Mucosa of descending colon (tissue), 3 donors: ENCODE measurements at places on chromosomes 6 and 20. TPM values are rescaled to one million over a fixed set of nuclear protein-coding genes. Genes with fewer than 3 reads are reported as not detected.
A peak's percentile ranks its signal among the peaks of the same experiment; 100 is the strongest.

Gene GABRR1
- total RNA-seq, result not detected

Gene UBE2C
- total RNA-seq, result 41.1 TPM

Gene RAET1L
- not detected for total RNA-seq

Gene PLA2G7
- 3.0 TPM for total RNA-seq

Gene HLA-DMB
- 27.1 TPM for total RNA-seq

Gene DSP
- 177 TPM for total RNA-seq

Gene ACTL10
- 2.4 TPM for total RNA-seq

Gene C20orf204
- total RNA-seq, result 1.0 TPM

Gene CST5
- not detected for total RNA-seq

Gene THBS2
- total RNA-seq, result 39.1 TPM

Gene PREX1
- 9.9 TPM for total RNA-seq

Gene GGTLC1
- not detected for total RNA-seq

Gene ENPP1
- total RNA-seq, result 12.7 TPM

Gene GNRH2
- 1.1 TPM for total RNA-seq

Gene CRISP2
- not detected for total RNA-seq

Gene ARHGAP18
- 24.3 TPM for total RNA-seq

Gene GINS1
- total RNA-seq, result 1.9 TPM

GRCh38 chr6:144811140-144811539 is 526.0 kb downstream of the UTRN start:
- DNase-seq, result no peak

DNA sequence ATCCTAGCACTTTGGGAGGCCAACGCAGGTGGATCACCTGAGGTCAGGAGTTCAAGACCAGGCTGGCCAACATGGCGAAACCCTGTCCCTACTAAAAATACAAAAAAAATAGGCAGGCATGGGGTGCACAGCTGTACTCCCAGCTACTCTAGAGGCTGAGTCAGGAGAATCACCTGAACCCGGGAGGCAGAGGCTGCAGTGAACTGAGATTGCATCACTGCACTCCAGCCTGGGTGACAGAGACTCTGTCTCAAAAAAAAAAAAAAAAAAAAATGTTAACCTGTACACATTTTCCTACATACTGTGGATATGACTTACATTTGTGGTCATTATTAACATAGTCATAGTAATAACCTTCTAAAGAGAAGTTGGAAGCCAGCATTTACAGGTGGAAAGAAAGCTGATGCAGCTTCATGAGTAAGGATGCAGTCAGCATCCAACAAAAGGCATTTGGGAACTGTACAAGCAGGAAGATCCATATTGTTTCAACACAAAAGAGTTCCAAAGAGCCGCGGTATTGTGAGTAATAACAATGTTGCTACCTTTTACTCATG is 186.2 kb downstream of the GPX5 start:
- DNase-seq, result no peak

- no peak for DNase-seq
Observed at GRCh38 chr6:47116086-47116485, 74.0 kb upstream of the ADGRF1 start.

- no peak for DNase-seq
Observed at GRCh38 chr6:33237741-33238140, 29.4 kb downstream of the RING1 start.

DNA sequence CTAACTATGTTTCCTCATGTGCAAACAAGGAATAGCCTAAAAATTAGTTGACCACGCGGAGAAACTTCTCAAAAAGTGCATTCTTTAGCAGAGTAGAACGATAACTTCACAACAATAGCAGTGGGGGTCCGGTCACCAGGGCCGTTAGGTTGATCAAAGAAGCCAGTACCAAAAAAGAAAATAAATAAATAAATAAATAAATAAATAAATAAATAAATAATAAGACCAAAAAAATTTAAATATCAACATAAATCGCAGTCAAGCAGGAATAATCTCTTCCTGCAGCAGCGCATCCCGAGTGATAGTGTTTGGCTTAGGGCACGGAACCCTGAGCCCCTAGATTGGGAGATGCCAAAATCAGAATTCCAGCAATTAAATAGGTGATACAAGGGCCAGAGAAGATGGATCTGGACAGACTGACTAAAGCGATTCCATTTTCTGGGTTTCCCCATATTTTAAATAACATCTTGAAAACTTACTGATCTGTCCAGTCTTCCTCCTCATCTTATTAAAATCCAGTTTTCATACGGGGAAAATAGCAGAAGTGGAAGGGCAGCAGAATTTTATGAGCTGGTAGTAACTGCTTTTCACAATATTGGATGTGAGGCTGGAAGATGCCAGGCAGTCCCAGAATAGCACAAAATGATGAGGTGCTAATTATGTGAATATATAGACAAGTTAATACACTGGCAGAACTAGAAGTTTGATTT is 4.4 kb upstream of the OLIG3 start:
- DNase-seq, result no peak

- peak; percentile 3 for DNase-seq
Observed at GRCh38 chr6:138844192-138844591, 48.3 kb downstream of the ECT2L start.

- no peak for DNase-seq
Observed at GRCh38 chr6:156279261-156279969, 497.8 kb upstream of the ARID1B start.

GRCh38 chr6:169370054-169370453 is 116.4 kb upstream of the THBS2 start:
- no peak for DNase-seq

DNA sequence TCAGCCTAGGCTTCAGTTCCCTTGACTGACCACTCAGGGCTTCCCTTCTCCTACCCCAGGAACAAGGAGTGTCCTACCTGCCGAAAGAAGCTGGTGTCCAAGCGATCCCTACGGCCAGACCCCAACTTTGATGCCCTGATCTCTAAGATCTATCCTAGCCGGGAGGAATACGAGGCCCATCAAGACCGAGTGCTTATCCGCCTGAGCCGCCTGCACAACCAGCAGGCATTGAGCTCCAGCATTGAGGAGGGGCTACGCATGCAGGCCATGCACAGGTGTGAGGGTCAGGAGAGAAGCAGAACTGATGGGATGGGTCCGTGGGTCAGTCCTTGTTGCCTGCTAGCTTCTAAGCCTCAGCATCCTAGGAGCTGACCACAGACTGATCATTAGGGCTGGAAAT is 1.6 kb downstream of the RING1 start:
- DNase-seq, result no peak

GRCh38 chr6:9761220-9761619 is 653.7 kb downstream of the TFAP2A start:
- no peak for DNase-seq

DNA sequence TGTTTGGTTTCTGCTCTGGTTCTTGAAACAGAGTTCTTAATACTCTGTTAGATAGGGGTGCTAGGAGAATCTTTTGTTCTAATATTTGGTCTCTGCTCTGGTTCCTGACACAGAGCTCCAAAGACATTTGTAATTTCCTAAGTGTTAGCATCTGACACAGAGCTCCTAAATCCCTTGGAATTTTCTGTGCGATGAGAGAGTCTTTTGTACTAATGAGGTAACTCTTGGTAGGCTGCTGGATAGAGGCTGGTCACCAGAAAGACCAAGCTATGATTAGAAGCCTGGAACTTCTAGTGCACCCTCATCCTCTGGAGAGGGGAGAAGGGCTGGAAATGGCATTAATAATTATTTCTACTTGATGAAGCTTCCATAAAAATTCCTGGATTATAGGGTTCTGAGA is 7.7 kb upstream of the CD109 start:
- DNase-seq, result no peak

DNA sequence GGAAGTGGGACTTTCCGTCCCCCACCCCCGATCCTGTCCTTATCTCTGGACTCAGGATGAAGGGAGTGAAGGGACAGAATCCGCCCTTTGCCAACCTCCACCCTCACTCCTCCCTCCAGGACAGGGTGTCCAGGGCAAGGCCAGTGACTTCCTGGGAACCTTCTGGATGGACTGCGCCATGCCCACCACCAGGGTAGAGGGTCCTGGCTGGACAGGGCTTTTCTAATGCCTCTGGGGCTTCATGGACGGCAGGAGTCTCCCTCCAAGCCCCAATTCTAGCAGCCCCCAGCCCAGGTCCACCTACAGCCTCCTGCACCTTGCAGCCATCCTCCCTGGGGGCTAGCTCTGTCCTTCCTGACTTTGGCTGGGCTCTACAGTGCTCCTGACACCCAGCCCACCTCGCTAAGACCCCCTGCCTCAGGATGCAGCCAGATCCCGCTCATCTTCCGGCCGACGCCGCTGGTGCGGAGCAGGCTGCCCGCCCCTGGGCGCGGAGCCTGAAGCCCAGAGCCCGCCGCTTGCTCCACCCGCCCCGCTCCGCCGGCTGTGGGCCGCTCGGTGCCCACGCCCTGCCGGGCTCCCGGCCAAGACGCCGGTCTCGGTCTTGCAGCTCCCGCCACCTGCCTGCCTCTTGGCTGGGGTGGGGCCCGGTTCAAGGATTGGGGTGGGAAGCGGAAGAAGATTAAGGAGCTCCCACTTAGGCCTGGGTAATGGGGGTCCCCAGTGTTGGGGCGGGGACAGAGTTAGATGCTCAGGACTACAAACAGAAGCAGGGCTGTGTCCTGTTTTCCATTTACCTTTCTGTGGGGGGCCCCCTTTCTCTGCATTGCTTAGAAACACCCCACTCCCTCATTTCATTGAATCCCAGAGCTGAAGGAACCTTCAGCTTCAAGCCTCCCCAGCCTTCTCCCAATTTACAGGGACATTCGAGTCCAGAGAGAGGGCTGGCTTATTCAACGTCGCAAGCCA is 72.8 kb downstream of the MDGA1 start:
- peak; percentile 92 for DNase-seq

DNA sequence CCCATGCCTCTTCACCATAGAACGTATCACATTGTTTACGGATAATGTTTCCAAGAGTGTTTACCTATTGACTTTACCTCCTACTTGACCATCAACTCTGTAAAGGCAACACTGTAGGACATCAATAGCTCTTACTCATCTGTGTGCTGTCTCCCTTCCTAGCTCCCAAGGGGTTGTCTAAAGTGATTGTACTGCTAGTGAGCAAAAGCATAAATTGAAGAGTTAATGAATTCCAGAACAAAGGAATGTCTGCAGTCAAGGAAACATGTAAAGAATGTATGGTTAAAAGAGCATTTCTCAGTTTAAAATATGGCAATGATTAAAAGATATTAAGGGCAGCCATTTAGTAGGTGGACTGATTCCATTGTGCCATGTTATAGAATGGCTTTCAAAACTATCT is 985.4 kb downstream of the TBC1D32 start:
- no peak for DNase-seq

DNA sequence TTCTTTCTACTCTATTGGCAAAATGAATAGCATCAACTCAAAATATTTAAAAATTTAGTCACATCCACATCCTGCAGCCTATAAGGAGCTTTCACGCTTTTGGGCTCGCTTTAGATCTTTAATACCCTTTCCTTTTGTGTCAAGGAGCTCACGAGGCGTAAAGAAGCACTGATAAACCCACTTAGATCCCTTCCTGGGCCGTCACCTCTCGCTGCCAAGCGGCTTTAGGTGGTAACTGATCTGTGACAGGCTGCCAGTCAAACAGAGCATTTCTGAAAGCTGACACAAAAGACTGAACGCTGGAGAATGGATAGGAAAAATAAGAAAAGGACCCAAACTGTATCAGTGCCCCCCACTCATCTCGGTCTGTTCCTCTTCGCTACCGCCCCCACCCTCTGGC is 385.7 kb upstream of the MMS22L start:
- DNase-seq, result no peak

- DNase-seq, result peak; percentile 49
Observed at GRCh38 chr6:13383328-13384163, 55.2 kb upstream of the TBC1D7 start.

DNA sequence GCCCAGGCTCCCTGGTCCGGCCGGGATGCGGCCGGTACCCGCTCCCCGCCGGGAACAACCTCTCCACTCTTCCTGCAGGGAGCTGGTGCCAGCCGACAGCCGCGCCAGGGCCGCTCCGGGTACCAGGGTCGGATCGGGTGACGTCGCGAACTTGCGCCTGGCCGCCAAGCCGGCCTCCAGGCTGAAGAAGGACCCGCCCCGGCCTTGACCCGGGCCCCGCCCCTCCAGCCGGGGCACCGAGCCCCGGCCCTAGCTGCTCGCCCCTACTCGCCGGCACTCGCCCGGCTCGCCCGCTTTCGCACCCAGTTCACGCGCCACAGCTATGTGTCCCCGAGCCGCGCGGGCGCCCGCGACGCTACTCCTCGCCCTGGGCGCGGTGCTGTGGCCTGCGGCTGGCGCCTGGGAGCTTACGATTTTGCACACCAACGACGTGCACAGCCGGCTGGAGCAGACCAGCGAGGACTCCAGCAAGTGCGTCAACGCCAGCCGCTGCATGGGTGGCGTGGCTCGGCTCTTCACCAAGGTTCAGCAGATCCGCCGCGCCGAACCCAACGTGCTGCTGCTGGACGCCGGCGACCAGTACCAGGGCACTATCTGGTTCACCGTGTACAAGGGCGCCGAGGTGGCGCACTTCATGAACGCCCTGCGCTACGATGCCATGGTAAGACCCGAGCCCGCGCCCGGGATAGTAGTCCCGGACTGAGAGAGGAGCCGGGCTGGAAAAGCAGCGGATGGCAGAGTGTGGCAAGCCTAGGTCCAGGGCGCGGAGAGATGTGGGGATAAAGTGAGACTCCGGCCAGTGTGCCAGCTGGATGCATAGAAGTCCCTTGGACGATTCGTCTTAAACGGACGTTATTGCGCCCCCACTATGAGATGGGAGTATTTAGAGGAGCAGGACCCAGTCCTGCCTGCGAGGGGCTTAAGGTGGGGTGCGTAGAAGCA is at the start of gene NT5E:
TSS of gene NT5E (plus strand) at position 266 of the 942 bp plus-strand sequence. CDS start at position 323, 57 bp downstream.
- DNase-seq, result peak; percentile 85

DNA sequence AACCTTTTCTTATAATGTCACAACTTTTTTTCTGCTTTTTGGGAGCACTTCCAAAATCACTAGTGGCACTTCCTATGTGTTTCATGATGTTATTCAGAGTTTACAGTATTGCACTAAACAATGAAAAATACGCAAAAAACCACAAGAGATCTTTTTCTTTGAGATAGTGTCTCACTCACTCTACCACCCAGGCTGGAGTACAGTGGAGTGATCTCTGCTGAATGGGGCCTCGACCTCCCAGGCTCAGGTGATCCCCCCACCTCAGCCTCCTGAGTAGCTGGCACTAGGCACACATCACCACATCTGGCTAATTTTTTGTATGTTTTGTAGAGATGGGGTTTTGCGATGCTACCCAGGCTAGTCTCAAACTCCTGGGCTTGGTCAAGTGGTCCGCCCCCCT is 158.7 kb downstream of the COL21A1 start:
- no peak for DNase-seq

DNA sequence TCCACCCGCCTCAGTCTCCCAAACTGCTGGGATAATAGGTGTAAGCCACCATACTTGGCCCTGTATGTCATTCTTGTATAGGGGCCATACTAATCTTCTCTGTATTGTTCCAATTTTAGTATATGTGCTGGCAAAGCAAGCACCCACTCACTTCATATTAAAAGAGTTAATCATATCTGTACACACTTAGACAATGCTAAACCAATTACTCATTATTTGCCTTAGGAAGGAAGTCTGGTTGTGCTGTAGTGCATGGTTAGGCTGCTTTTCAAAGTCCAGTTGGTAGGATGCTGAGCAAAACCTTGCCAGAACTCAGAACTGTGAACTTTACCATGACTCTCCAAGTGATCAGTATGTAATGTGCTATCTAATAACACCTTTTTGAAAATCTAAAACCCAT is 88.6 kb downstream of the LIN28B start:
- no peak for DNase-seq
